ENCODE measurements at places on chromosomes 6 and 20.
A peak's percentile ranks its signal among the peaks of the same experiment; 100 is the strongest.

- no peak for DNase-seq
These were observed 54.8 kb downstream of the TNFRSF21 start for GRCh38 chr6:47254906-47255305.

DNA sequence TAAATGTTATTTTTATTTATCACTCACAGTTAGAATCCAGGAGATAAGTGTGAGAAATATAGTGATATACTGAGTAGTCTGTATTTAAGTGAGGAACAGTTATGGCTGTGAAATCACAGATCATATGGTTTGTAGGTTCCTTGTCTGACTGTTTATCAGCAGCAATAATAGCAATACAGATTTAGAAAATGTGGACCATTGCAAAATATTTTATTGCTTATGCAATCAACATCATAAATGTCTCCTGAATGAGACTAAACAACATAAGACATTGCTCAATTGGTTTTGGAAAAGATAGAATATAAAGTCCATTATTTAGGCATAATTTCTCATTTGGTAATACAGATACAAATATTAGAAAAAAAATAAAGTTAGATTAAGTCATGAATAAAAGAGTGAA lies 43.7 kb downstream of the CCDC170 start:
- DNase-seq: no peak

DNA sequence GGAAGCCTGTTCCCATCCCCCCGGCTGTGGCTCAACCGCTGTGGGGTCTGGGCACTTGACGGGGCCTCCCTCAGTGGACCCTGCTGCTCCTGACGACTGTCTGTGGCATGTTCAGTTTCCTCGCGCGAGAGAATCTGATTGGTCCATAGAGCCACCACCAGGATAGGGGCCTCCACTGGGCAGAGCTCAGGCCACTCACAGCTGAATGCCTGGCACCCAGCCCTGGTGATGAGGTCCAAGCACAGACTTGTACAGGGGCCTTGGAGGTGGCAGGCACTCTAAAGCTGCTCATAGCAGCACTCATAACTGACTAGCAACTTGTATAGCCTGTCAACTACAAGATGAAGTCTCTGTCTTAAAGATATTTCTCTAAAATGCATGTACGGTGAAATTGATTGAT lies 368.1 kb downstream of the NRN1 start:
- no peak for DNase-seq

GRCh38 chr6:125922322-125922860 lies 34.2 kb upstream of the HINT3 start:
- DNase-seq: no peak

- no peak for DNase-seq
These were observed 20.2 kb upstream of the GATA5 start for GRCh38 chr20:62495749-62496567.

DNA sequence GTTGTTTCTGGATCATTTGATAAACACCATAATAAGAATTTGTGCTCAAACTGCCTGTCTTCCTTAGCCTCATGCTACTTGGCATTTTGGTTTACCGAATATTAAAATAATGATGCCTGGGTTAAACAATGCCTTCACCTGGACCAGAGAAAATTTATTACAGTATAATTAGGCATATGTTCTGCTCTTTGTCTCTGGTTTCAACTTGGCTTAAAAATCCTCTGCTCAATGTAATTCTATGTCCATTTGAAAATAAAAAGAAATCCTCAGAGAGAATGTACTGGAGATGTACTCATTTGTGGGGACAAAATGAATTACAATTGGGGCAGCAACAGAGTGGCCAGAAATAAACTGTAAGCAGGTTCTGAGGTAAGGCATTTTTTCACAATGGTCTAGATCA lies 95.0 kb downstream of the DST start:
- no peak for DNase-seq

- DNase-seq: no peak
These were observed 13.4 kb downstream of the ENPP1 start for GRCh38 chr6:131821010-131821807.

DNA sequence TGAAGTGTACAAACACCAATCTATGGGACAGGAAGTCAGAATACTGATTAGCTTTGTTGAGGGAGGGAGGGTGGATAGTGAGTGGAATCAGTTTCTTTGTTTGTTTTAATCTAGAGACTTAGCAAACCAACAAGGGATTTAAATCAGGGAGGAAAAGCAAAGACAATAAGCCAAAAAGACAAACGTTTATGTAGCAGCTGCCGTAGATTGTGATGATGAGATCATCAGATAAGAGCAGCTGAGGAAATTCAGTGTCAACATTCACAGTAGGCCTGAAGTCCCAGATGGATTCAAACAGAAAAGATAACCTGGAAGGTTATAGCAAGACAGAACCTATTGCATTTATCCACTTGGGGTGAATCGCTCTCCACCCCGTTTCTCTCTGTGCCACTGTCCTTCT lies 104.9 kb upstream of the SYNDIG1 start:
- DNase-seq: no peak

DNA sequence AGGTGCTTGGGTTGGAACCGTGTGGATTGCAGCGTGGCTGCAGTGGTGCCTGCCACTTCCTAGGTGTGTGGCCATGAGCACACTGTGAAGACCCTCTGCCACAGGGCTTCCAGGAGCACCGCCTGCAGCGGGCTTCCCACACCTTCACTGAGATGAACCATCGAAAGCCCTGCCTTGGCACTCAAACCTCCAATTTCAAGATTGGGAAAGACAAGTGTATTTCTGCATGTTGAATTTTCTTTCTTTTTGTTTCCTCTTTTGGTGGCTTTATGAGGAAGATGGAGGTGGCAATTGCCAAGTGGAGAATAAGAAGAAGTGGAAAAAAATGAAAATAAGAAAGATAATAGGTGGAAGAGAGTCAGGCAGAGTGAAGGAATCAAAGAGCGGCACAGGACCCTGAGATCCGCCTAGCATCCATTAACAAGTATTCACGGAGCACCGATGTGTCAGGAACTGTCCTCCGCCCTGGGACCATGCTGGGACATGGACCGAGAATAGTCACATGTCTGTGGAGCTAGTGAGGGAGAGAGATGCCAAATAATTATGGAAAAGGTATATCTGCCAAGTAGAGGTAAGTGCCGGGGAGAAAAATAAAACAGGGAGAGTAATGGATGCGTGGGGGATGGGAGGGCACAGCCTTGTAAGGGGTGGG lies 159.9 kb downstream of the BCAS1 start:
- no peak for DNase-seq

DNA sequence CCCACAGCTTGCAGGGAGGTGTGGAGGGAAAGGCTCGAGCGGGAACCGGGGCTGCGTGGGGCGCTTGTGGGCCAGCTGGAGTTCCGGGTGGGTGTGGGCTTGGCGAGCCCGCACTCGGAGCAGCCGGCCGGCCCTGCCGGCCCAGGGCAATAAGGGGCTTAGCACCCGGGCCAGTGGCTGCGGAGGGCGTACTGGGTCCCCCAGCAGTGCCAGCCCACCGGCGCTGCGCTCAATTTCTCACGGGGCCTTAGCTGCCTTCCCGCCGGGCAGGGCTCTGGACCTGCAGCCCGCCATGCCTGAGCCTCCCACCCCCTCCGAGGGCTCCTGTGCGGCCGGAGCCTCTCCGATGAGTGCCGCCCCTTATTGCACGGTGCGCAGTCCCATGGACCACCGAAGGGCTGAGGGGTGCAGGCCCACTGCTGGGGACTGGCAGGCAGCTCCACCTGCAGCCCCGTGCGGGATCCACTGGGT lies 1242.2 kb upstream of the EYS start:
- no peak for DNase-seq

DNA sequence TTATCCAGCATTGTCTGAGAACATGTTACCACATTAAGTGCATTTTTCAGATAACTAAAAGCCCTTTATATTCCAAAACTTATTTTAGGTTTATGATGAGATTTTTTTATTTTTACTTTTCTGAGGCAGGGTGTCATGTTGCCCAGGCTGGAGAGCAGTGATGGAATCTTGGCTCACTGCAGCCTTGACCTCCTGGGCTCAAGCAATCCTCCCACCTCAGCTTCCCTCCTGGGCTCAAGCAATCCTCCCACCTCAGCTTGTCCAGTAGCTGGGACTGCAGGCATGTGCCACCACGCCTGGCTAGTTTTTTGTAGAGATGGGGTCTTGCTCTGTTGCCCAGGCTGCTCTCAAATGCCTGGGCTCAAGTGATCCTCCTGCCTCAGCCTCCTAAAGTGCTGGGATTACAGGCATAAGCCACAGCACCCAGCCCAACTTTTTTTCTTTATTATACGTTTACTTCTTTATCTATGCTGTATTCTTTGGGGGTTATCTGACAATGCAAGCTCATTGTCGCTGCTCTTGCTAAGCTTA lies 6.2 kb downstream of the DYNLT1 start:
- DNase-seq: no peak

DNA sequence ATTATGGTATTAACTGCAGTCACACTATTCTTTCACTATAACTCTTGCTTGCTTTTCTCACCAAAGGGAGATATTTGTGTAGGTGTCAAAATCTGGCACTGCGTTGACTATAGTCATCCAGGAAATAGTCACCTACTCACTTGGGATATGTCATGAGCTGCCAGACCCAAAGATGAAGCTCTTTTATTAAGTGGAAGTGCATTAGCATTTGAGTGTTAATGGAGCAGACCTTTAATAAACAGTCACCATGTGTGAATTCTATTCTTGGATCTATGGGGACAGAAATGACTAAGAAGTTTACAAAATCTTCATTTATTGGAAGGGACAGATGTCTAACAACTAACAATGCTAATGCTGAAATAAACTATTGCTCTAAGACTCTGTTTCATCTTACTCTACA lies 130.1 kb upstream of the NEDD9 start:
- DNase-seq: no peak

GRCh38 chr6:56292505-56293181 lies 45.3 kb upstream of the COL21A1 start:
- peak; percentile 47 for DNase-seq

- DNase-seq: no peak
These were observed 365.9 kb downstream of the MMUT start for GRCh38 chr6:49097116-49097515.

- DNase-seq: no peak
These were observed 111.6 kb downstream of the TBC1D32 start for GRCh38 chr6:121222656-121223055.

- peak; percentile 96 for DNase-seq
These were observed 8.6 kb downstream of the BMP7 start for GRCh38 chr20:57257701-57258453.

DNA sequence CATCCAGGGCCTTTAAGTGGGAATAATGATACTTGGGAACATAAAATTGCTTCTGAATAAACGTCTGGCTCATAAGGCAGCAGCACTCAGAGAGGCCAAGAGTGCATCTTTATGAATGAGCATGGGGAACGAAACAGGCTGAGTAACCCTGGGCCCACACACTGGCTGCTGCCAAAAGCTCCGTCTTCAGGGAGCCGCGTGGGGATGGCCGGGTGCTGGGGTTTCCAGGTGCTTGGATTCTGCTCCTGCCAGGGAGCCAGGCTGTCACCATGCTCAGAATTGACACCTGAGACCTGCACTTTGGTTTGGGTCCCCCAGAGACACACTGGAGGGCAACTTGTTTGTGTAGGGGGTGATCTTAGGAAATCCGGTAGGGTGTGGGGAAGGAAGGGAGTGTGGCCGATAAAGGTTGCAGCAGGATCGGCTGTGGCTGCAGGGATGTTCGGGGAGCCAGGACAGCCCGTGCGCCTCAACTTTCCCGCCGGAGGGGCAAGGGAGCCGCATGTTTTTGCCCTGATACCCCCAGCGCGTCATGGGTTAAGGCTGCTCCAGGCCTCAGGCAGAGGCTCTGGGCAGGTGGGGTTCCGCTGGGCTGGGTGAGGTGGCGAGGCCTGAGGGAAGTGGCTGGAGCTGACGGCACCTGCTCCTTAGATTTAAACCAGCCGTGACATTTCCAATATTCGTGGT lies 101.8 kb downstream of the YTHDF1 start:
- no peak for DNase-seq

DNA sequence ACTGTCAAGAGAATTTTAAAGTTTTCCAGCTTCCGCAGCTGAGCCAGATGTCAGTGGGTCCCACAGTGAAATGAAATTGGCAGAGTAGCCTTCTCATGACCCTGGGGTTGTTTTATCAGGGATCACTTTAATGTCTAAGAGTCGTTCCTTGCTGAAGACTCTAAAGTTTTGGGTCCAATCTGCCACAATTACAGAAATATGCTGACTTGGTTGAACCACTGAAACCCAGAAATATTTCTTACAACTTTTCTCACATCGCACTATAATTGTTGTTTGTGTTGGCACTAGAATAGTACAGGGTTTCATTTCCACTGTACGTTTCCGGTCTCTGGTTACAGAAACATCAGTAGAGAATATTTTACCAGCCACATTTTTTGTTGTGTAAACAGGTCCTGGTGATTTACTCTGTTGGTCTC lies 109.0 kb downstream of the HMGCLL1 start:
- DNase-seq: no peak

DNA sequence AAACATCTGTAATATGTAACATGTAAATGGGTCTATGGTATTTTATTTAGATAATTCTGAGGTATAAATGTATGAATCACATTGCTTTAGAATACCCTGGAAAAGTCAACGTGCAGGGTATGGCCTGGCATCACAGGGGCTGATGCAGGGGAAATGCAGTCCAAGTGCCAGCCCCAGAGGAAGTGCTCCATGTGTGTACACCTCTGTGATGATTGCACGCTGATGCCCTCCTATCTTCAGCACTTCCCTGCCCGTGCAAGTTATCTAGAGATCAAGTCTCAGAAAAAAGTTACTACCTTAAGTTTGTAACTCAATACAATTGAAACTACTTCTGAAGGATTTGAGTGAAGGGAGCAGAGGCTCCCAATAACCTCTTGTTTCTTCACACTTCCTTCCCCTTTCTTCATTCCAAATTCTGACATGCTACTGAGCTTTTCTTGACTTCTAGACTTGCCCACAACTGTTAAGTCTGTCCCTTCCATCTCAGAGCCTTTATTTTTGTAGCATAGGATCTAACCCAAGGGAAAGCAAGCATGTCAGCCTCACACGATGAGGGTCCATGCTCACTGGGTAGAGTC lies 2.2 kb downstream of the SMLR1 start:
- DNase-seq: no peak

GRCh38 chr6:112717401-112717800 lies 370.3 kb downstream of the RFPL4B start:
- DNase-seq: no peak

DNA sequence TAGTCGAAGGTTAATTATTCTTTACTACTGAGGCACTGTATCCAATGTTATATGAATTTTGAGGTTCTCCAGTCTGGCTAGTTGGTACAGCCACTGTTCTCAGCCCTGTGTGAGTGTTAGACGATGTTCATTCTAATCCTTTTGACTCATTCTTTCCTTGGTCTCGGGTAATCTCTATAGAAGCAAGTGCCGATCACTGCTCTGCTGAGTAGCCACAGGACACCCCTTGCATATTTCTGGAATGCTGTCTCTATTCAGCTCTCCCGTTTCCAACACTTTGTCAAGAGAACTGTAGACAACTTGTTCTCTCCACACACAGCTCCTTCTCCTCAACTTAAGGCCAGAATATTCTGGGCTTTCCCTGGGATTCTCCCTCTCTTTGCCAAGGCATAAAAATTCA lies 42.4 kb upstream of the PLCB1 start:
- no peak for DNase-seq

- DNase-seq: no peak
These were observed 704.2 kb upstream of the CITED2 start for GRCh38 chr6:140078561-140079125.

- DNase-seq: no peak
These were observed 64.2 kb downstream of the FKBP5 start for GRCh38 chr6:35624341-35625070.

- DNase-seq: peak; percentile 34
These were observed 42.8 kb downstream of the SLC35B3 start for GRCh38 chr6:8392569-8392968.

All from HAP-1 (cell line).